Peyer's patch (tissue), 4 donors: ENCODE measurements at places on chromosomes 11 and 22.
A peak's percentile ranks its signal among the peaks of the same experiment; 100 is the strongest.

DNA sequence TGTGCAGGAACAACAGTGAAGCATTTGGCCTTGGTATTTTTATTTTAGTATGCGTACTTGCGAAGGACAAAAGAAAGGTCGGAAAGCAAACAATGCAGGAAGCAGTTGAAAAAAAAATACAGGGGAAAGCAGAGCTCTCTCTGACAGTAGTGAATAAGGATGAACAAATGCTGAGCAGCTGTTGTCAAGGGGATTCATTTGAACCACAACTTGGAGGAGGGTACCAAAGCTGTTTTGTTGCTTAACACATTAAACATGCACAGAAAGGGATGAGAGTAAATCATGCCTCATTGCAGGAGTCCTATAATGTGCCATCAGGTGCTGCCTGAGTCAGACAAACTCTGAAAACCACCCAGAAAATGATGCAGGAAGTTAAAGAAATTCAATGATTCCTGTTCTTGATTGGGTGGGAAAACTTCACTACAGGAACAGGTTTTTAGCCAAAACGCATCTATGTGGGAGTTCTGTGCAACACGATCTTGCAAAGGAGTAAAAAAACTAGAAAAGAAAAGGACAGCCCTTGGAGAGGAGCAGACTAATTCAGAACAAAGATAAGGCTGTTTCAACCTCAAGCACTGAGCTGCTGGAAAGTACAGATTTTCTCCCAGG lies 2113.5 kb downstream of the LRRC4C start:
- no peak for DNase-seq

GRCh38 chr11:72766152-72766902 lies 14.1 kb upstream of the ARAP1 start:
- no peak for DNase-seq

GRCh38 chr11:94117871-94118270 lies 10.8 kb upstream of the PANX1 start:
- DNase-seq: no peak

DNA sequence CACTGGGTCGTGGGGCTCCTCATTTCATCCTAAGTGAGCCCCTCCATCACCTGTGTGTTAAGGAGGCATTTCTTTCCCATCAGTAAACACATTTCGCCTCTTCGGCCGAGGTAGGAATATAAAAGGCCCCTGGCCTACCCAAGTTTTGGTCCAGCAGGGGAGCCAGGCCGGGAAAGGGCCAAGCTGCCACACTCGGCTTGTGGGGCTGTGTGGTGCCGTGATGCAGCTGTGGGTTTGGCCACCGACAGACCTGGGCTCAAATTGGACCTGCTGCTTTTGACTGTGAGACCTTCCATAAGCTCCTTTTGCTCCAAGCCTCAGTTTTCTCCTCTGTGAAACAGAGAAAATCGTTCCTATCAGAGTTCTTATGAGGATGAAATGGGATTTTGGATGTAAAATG lies 771 bp downstream of the NDUFV1 start:
- DNase-seq: no peak

GRCh38 chr22:36732609-36733008 lies 29.1 kb upstream of the CACNG2 start:
- DNase-seq: peak; percentile 13

- DNase-seq: no peak
These were observed 691.4 kb downstream of the BRD1 start for GRCh38 chr22:49136041-49136815.
